Activated naive CD8-positive, alpha-beta T cell treated with anti-CD3 and anti-CD28 coated beads for 36 hours (primary cell): ENCODE measurements at places on chromosomes 16 and 17.

DNA sequence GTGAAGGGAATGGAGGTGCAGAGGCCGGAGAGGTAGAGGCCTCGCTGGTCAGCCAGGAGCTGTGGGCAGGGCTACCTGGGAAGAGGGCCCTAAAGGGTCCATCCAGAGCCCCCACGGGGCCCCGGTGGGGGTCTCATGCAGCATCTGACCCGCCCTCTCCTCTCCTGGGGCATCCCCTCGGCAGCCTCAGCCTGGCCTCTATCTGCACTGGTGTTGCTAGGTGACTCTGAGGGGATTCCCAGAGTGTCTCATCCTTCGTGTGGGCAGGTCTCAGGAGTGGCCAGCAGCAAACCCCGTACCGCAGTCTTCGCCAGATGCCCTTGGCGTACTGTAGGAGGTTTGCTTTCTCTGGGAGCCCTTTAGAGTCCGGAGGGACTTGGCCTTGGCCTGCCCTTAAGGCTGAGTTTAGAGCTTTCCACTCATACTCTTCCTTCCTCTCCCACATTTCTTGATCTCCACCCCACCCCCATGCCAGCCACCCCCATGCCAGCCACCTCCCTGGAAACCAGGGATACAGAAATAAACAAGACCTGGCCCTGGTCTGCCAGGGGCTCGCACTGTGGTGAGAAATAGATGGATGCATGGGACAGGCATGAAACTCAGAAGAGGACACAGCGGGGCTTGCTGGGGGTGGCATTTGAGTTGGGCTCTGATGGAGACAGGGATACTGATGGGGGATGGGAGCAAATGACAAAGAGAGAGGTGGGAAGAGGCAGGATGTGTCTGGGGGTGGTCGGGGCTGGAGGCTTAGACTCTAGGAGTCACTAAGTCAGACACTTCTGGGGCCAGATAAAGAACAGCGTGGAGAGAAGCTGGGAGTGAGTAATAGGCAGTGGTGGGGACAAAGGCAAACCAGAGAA, 9.9 kb downstream of the SLC5A10 start:
- H3K4me3 ChIP-seq = no peak overlapping the region
- H3K27ac ChIP-seq = no peak overlapping the region
- peak; percentile 28 for DNase-seq

- H3K4me1 ChIP-seq = peaks cover 61% of the 10 kb centered on the region
- no peak for DNase-seq
- H3K36me3 ChIP-seq = peaks cover 2% of the 10 kb centered on the region
- no peak overlapping the region for H3K4me3 ChIP-seq
- H3K27me3 ChIP-seq = no peaks in the 10 kb centered on the region
- H3K27ac ChIP-seq = no peak overlapping the region
These were observed 22.1 kb upstream of the ADGRG1 start for GRCh38 chr16:57606147-57606846.

DNA sequence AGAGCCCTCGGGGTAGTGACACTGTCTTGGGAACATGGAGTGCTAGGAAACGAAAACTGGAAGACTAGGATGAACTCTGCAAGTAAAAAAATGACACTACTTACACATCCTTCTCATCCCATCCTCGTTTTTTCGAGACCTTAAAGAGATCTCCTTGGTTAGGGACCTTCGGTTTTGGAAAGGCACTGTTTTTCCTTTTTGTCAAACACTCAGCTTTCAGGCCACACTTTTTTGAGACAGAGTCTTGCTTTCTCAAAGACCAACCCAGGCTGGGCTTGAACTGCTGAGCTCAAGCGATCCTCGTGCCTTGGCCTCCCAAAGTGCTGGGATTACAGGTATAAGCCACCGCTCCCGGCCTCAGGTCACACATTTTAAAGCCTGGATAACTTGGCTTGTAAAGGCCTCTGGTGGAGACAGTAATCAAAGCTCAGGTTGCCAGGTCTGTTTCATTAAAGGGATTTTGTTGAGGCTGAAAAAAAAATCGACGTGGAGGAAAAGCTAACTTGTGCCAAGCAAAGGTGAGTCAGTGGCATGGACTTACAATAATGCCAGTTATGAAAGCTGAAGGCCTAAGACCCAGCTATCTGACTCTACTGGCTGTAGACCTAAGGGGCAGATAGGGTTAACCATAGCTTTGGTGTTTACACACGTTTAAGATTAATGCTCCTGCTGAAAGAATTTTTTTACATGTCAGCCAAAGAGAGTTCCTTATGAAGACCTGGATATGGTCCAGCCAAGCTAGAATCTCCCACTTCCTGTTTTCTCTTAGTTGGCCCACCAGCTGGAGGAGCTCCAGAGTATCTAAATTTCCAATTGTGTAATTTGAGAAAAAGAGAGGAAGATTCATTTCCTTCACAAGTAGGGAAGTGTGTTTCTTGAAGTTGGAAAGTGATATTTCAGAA, 823 bp downstream of the NBR1 start:
- DNase-seq = peak; percentile 8
- no peak overlapping the region for H3K27ac ChIP-seq
- H3K36me3 ChIP-seq = peaks cover 17% of the 10 kb centered on the region
- H3K4me1 ChIP-seq = peaks cover 36% of the 10 kb centered on the region

DNA sequence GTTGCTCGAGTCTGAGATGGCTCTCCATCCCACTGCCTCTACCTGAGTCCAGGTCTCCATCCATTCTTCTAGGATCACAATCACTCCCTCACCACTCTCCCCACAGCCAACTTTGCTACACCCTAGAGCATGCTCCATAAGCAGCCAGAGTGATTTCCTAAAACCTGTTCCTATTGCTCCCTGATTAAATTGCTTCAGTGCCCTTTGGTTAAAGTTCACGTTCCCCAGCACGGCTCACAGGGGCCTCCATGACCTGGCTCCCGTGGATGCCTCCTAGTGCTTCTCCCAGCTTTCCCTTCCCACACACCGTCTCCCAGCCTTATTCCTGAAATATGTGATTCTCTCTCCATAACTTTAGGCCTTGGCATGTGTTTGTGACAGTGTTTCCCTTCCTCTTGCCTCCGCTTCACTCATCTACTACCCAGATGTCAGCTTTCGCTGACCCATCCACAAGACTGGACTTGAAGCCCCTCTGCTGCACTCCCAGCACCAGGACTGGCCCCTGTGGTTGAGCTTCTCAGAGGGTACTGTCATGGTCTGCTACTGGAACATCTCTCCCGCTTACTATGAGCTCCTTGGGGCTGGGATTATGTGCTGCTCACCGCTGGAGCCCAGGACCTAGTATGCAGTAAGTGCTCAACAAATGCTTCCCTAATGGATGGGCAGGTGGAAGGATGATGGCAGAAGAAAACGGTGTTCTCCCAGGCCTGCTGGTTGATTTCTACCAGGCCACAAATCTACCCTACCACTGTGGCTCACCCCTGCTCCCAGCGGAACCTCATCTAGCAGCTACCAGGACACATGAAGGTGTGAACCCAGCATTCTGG, 17.9 kb downstream of the MYO18A start:
- H3K27ac ChIP-seq = no peak overlapping the region
- no peak for DNase-seq
- H3K27me3 ChIP-seq = no peaks in the 10 kb centered on the region

GRCh38 chr16:81739503-81739902, 39.6 kb upstream of the PLCG2 start:
- H3K4me3 ChIP-seq = no peak overlapping the region
- peaks cover 4% of the 10 kb centered on the region for H3K27me3 ChIP-seq
- no peak for DNase-seq
- no peaks in the 10 kb centered on the region for H3K36me3 ChIP-seq

DNA sequence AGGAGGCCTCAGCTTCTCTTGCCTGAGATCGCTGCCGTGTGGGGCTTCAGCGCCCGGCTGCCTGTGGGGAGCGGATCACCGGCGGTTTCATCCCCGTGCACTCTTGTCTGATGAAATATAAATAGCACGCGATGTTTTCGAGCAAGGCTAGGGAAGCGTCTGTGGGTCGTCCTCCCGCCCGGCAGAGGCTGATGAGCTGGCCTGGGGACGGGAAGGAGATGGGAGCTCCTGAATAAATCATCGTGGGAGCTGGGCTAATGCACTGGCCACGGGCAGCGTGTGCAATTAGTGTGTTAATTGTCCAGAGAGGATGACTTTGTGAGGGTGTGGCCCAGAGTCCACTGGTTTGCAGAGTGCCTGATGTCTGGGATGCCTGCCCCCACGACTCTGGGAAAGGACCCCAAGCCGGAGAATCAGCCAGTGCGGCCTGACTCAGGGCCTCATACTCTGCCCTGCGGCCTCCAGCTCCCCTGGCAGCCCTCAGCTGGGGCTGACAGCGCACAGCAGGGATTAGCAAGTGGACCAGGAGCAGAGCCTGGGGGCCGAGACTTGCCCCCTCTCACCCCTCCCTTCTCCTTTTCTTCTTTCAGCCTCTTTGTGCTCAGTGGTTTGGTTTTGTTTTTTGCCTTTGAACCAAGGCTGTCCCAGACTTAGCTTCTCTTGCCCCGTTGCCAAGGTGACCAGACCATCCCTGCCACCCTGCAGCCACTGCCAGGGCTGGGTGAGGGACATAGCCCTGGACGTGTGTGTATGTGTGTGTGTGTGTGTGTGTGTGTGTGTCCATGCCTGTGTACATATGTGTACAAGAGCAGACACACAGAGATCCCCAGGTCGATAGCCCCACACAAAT, 21.4 kb downstream of the KCNJ12 start:
- no peak for DNase-seq
- no peak overlapping the region for H3K4me3 ChIP-seq
- no peaks in the 10 kb centered on the region for H3K4me1 ChIP-seq
- no peaks in the 10 kb centered on the region for H3K36me3 ChIP-seq
- H3K27ac ChIP-seq = no peak overlapping the region
